LNCaP clone FGC (cell line): ENCODE measurements at places on chromosomes 4 and X.

DNA sequence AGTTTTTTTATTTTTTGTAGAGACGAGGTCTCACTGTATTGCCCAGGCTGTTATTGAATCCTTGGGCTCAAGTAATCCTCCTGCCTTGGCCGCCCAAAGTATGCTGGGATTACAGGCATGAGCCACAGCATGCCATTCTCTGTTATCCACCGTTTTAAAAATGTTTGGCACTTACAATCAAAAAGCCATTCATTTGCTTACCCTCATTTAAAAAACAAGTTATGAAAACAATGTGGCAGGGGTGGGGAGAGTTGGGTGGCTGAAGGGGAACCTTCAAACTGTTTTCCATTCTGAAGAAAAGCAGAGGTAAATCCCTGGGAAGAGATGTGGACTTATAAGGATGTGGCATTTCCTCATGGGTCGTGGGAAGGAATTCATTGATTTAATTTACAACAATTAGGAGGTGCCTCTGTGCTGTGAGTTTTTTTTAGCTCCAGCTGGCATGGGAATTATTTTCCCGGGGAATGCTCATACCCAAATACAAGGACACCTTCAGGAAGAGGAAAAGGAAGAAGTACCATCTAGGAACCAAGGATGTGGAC lies 103.5 kb downstream of the MID1 start:
- no peak for DNase-seq

DNA sequence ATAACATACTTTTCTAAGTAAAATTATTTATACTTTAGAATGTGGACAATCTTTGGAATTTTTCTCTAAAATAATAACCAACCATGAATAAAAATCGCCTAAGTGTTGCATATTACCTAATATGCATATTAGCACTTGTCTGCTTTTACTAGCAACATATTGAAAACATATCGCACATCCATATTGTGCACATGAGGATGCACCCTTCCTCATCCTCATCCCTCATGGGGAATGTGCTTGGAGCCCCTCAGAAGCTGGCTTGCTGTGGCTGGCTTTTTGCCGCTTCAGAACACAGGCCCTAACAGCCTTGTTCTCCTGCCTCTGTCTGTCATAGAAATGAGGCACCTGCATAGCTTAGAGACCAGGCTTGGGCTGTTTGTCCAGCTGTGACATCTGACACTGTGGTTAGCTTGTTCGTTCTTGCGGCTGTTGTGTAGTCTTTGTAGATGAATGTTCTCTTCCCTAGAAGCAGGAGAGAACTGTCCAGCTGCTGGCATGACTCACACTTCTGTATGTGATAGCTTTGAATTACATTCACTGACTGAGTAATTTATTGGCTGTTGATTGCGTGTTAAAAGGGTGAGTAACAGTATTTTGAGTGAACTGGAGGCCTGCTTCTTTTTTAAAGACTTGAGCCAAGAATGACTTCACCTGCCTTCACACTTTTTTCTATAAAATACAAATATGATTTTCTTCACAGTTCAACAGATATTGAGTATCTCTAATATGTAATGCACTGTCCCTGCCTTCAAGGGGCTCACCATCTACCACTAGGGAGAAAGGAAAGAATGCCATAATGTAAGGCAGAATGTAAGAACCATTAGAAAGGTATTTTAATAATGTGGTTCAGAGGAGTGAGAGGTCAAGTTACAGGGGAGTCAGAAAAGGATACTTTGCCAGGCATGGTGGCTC lies 81.9 kb downstream of the HMGB2 start:
- peak; percentile 75 for DNase-seq

DNA sequence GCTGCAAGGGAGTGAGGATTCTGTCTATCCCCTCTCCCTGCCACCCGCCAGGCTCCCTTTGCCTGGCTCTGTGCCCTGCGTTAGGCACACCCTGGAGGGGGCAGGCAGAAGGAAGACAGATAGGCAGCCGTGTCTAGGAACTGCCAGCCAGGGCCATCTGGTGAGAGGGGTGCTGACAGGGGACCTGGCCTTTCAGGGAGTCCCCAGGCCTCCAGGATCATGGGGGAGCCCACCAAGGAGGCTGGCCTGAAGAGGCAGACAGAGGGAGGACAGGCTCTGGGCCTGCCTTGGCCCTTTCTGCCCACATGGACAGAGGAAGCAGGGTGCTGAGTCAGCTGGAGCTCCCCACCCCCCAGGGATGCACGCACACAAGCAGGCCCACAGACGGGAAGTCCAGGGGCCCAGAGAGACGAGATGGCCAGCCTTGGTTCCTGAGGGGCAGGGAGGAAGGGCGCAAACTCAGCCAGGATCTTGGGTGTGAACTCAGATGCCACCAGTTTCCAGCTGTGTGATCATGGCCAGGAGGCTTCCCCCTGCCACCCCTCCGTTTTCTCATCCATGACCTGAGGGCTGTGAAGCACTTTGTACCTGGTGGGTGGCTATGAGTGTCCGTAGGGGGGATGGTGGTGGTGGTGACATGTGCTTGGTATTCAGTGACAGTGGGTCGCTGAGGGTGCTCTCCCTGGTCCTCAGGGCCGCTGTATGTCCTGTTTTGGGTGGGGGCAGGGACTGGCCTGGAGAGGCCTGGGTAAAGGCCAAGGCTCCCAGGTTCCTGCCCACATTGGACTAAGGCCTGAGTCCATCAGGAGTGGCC lies 1.8 kb downstream of the SH3BP2 start:
- no peak for DNase-seq

DNA sequence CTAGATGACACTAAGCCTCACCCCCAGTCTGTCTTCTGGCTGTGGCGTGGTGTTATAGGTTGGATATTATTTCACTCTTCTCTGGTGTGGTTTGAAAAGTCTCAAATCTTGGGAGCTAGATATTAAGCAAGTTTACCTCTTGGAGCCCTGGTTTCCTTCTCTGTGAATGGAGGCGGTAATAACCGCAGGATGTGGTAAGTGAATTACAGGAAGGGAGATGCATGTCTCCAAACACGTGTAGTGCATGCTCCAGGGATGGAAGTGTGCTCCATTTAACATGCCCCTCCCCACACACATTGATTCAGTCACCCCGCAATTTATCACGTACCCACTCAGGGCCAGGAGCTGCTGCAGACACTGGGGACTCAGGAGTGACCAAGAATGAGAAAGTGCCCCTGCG lies 4.9 kb downstream of the ZNF275 start:
- no peak for DNase-seq

GRCh38 chr4:38623260-38623659 lies 40.7 kb upstream of the KLF3 start:
- DNase-seq = no peak

- DNase-seq = no peak
These were observed 3.2 kb upstream of the MAGEB2 start for GRCh38 chrX:30212172-30212571.

GRCh38 chr4:123996718-123997510 lies 600.3 kb downstream of the SPRY1 start:
- no peak for DNase-seq

- no peak for DNase-seq
These were observed 6.1 kb downstream of the TCEANC start for GRCh38 chrX:13659063-13659462.

DNA sequence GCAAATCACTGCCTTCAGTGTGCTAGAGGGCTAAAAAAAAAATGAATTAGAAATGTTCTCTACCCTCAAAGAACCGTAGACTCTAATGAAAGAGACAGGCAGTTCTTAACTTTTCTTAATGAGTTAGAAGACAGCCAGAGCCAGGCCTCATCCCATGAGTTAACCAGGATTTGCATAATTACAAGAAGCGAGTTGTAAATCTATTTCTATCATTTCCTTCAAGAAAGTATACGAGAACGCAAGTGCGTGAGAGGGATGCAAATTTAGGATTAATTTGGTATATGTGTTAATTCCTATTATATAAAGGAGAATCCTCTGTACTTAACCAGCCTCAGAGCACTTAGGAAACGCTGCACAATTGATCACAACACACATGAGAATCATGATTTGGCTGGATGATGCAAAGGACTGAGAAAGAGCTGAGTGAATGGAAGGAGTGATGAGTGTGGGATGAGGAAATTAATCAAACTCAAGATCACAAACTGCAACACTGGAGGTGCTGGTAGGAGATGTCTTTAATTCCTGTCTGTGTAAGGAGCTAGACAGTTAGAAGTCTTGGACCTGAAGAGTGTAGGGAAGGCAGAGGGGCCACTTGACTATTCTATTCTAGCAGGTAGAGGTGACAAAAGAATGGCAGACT lies 157.2 kb downstream of the ATP10D start:
- DNase-seq = no peak

- DNase-seq = no peak
These were observed 23.3 kb upstream of the BCOR start for GRCh38 chrX:40120838-40121580.

DNA sequence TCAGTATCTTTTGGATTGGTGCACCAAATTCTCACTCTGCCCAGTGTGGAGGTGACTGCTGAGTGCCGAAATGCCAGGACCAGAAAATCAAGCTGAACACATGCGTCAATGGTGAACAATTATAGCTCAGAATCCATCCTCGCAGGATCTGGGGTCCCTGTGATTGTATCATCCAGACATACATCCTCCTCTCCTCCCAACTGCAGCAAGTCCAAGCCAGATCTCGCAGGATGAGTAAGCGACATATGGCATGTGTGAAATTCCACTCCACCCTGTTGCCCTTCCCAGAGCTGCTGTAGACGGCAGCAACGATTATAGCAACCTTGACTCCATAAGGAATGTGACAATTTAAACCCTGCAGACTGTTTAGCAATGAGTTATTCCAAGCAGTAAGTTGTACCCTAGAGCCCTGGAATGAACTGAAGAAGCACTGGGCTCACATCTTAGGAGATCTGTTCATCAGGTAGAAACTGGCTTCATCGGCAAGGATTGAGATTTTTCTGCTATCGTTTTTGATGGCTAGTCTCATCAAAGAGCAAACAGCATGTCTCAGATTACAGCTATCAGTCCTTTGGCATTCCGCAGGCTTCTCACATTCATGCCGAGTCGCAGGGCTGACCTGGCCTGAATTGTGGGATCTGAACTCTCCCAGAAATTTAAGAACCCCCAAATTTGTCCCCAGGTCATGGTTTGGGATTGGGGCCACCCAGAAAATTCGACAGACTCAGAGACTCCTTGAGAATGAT lies 35.5 kb upstream of the SORBS2 start:
- DNase-seq = no peak

DNA sequence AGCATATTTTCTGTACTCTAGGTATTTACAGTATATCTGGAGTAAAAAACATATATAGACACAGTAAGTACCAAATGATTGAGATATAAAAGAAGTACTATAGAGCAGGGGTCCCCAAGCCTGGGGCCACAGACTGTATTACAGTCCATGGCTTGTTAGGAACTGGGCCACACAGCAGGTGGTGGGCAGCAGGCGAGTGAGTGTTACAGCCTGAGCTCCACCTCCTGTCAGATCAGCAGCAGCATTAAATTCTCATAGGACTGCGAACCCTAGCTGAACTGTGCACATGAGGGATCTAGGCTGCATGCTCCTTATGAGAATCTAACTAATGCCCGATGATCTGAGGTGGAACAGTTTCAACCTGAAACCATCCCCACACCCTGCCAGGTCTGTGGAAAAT lies 300.7 kb downstream of the NR3C2 start:
- no peak for DNase-seq

DNA sequence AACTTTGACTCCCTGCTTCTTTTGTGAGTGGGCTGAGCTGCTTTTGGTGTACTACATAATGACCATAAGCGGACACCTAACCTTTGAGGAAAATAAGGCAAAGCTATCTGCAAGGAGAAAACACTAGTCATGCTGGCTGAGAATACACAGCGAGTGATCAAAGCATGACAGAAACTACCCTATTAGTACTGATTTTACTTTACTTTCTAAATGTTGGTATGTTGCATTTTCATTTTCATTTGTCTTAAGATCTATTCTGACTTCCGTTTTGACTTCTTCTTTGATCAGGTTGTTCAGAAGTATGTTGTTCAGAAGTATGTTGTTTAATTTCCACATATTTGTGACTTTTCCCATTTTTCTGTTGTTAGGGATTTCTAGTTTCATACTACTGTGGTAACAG lies 361.1 kb downstream of the TRAM1L1 start:
- DNase-seq = no peak

- no peak for DNase-seq
These were observed 1.3 kb downstream of the SCRG1 start for GRCh38 chr4:173397604-173398003.

DNA sequence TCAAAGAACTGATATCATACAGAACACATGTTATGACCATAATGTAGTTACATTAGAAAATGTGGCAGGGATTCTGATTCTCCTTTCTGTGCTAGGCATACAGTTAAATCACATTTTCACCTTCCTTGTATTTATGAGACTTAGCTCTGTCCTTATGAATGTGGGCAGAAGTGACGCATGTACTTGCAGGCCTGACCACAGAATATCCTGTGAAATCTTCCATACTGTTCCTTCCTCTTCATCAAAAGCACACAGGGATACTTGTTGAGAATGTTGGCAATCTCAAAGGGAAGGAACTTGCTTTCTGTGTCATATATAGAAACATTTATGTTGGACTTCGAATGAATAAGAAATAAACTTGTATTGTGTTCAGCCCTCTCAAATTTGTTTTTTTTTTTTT lies 17.2 kb upstream of the MYOZ2 start:
- no peak for DNase-seq

- no peak for DNase-seq
These were observed 4.7 kb upstream of the ZNF674 start for GRCh38 chrX:46549914-46550313.

GRCh38 chrX:118181030-118181429 lies 64.4 kb upstream of the KLHL13 start:
- DNase-seq = no peak

DNA sequence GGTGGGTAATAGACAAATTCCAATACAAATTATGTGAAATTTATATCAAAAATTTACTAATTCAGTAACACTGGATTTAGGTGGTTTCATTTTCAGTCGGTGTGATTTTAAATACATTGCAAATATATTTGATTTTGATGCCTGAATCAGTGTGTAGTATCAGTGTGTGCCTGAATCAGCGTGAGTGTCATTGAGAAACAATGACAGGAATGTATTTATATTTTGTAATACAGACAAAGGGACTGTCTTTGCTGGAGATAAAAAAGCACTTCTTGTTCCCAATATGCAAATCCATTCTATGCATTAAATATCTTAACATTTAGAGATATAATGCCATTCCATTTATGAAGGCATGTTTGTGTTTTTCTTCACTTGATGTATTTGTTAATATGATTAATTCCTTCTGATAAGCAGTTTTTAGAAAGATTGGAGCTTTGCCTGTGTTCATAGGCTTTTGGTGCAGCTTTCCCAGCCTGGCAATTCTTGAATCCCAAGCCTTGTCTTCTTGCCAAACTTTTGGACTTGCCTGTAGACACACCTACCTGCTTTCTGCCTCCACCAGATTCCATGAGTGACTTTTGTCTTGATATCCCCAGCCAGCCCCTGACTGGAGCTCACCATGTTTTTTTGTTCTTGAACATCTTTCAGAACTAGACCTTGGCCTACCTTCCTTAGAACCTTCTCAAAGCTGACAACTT lies 243.8 kb downstream of the ADGRL3 start:
- no peak for DNase-seq

GRCh38 chr4:89273741-89274141 lies 33.9 kb downstream of the GPRIN3 start:
- no peak for DNase-seq

DNA sequence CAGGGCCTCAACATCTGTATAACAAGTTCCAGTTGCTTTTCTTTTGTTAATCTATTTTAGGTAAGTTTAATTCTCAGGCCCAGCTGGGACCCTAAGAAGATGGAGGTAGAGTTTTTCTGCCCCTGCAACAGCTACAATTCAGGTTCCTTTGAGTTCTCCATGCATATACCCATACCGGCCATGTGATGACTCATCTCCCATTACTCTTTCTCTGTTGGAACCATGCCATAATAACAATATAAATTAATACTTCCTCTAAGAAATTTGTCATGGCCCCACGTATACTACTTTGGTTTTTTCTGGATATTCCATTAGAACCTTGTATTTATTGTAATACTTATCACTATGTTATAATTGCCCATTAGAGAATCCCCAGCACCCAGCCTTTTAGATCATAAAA lies 1.3 kb upstream of the INTU start:
- DNase-seq = no peak
